Astrocyte (in vitro differentiated cells and primary cell): ENCODE measurements at places on chromosomes 2 and 18. TPM values are rescaled to one million over a fixed set of nuclear protein-coding genes. Genes with fewer than 3 reads are reported as not detected.

DNA sequence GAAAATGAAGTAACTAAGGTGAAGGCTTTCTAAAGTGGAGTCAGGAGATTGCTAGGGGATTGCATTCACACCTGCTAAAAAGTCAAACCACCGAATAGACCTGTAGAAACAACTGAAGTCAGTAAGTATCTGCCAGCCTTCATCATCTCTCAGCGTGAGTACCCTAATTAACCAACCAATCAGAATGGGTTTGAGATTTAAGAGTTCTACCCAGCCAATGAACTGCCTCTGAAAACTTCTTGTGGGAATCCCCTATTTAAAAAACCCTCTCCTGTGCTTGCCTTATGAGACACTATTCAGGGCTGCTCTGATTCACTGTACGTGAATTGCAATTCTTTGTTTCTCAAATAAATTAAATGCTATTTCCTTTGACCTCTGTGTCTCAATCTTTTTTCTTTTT is 3.4 kb upstream of the FAM161A start:
- no peak overlapping the region for H3K27ac ChIP-seq
- no peak overlapping the region for H3K4me3 ChIP-seq
- DNase-seq: no peak
- no peaks in the 10 kb centered on the region for H3K27me3 ChIP-seq
- peaks cover 15% of the 10 kb centered on the region for H3K4me1 ChIP-seq
- no peaks in the 10 kb centered on the region for H3K36me3 ChIP-seq

GRCh38 chr2:98376996-98377395 is 30.7 kb downstream of the CNGA3 start:
- peaks cover 11% of the 10 kb centered on the region for H3K27me3 ChIP-seq
- no peak overlapping the region for H3K4me3 ChIP-seq

DNA sequence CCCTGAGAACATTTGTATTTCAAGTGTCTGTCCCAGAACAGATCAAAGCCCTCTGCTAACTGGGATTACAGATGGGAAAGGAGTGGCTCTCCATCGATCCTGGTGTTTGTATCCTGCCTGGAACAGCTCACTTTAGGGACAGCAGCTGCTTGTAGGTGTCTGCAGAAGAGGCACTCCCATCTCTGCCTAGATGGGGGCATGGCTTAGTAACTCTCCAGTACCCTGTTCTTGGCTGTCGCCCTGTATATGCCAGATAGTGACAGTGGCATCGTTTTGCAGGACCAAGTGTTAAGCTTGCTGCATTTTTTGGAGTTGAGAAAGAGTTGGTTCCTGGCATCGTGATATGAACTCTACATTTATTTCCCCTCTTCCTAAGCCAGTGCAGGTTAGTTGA is 189.9 kb downstream of the SH3RF3 start:
- peaks cover 30% of the 10 kb centered on the region for H3K4me1 ChIP-seq
- H3K27ac ChIP-seq: peak overlapping the region; percentile 32
- H3K27me3 ChIP-seq: peaks cover 2% of the 10 kb centered on the region
- no peaks in the 10 kb centered on the region for H3K36me3 ChIP-seq
- no peak for DNase-seq

DNA sequence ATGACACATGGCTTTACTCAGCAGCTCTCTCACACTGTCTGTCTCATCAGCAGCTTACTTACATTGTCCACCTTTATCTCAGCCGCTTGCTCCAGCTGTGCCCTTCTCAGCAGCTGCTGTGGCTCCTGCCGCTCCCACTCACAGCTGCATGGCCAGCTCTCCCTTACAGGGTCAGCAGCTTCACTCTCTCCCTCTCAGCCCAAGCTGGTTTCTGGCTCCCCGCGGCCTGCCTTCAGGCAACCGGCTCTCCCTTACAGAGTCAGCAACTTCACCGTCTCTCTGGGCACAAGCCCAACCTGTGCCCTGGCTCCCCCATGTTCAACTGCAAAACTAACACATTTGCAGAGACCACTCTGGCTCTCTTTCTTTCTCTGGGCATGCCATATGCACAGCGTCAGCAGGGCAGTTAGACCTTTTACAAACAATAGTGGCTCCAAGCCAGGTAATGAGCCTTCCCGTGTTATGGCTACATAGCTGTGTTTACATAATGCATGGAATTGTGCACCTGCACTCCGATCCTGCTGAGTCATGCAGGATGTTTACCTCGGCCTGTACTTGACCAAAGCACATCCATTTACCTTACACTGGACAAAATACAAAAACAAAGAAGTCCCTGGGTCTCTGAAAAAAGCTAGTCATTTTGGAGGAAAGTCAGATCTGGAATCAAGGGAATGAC is 167.3 kb downstream of the DOK6 start:
- H3K27ac ChIP-seq: no peak overlapping the region
- no peak overlapping the region for H3K4me3 ChIP-seq
- no peaks in the 10 kb centered on the region for H3K36me3 ChIP-seq
- no peak for DNase-seq
- no peaks in the 10 kb centered on the region for H3K27me3 ChIP-seq
- H3K4me1 ChIP-seq: no peaks in the 10 kb centered on the region

GRCh38 chr18:59661891-59662701 is 35.1 kb downstream of the CCBE1 start:
- DNase-seq: peak; percentile 58
- no peaks in the 10 kb centered on the region for H3K4me1 ChIP-seq
- no peak overlapping the region for H3K27ac ChIP-seq
- no peaks in the 10 kb centered on the region for H3K27me3 ChIP-seq
- H3K36me3 ChIP-seq: no peaks in the 10 kb centered on the region

GRCh38 chr2:149679286-149679685 is 91.7 kb upstream of the MMADHC start:
- H3K27me3 ChIP-seq: no peaks in the 10 kb centered on the region
- no peaks in the 10 kb centered on the region for H3K36me3 ChIP-seq
- DNase-seq: peak; percentile 49
- no peaks in the 10 kb centered on the region for H3K4me1 ChIP-seq

DNA sequence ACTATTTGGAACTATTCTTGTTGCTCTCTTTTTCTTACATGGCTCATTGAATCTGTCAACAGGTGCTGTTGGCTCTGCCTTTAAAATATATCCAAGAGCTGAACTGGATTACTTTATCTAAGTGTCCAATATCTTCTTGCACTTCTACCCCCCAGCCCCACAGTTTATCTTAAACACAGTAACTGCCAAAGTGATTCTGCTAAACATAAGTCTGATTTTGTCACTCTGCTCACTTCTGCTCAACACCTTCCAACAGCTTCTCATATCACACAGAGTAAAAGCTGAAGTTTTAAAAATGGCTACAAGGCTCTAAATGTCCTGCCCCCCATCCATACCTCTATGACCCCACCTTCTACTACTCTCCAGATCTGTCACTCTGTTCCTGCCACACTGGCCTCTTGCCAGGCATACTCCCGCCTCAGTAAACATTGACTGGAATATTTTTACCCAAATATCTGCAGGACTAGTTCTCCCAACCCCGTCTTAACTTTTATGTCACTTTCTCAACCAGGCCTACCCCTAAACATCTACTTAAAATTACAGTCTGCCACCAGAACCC is 130.7 kb downstream of the CCDC148 start:
- H3K4me1 ChIP-seq: no peaks in the 10 kb centered on the region
- H3K27ac ChIP-seq: no peak overlapping the region
- no peak for DNase-seq
- H3K27me3 ChIP-seq: no peaks in the 10 kb centered on the region

- H3K27me3 ChIP-seq: peaks cover 11% of the 10 kb centered on the region
- no peaks in the 10 kb centered on the region for H3K36me3 ChIP-seq
- H3K4me1 ChIP-seq: no peaks in the 10 kb centered on the region
- no peak for DNase-seq
Observed at GRCh38 chr2:70651727-70652126, 98.1 kb upstream of the TGFA start.

GRCh38 chr2:11370377-11371091 is 26.1 kb upstream of the ROCK2 start:
- peaks cover 13% of the 10 kb centered on the region for H3K4me1 ChIP-seq
- no peak overlapping the region for H3K27ac ChIP-seq
- no peaks in the 10 kb centered on the region for H3K36me3 ChIP-seq
- H3K4me3 ChIP-seq: no peak overlapping the region
- DNase-seq: no peak

DNA sequence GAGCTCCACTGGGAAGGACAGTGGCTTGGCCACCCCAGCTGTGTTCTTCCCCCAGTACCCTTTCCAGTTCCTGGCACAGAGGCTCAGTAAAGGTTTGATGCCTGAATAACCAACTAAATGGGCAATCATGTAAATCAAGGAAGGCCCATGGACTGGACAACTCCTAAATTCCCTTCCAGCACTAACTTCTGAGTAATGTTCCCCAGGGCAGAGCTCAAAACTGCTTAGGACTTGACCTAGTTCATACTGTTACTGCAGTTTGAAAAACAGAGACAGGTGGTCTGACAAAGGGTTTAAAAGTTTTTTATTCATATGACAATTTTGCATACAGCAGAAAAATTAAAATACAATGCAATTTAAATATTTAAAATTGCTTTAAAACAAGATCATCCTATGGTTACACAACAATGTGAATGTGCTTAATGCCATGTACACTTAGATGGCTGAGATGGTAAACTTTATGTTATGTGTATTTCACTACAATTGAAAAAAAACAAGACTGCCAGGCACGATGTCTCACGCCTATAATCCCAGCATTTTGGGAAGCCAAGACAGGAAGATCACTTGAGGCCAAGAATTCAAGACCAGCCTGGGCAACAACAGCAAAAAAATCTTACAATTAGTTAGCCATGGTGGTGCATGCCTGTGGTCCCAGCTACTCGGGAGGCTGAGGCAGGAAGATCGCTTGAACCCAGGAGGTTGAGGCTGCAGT is 26.2 kb downstream of the PCBP1 start:
- H3K36me3 ChIP-seq: no peaks in the 10 kb centered on the region
- no peak overlapping the region for H3K27ac ChIP-seq
- no peak overlapping the region for H3K4me3 ChIP-seq

- no peak overlapping the region for H3K4me3 ChIP-seq
- no peak for DNase-seq
- no peaks in the 10 kb centered on the region for H3K36me3 ChIP-seq
- no peaks in the 10 kb centered on the region for H3K27me3 ChIP-seq
Observed at GRCh38 chr18:35936951-35937350, 35.5 kb upstream of the RMP24 start.

- no peak overlapping the region for H3K4me3 ChIP-seq
- no peak for DNase-seq
- no peak overlapping the region for H3K27ac ChIP-seq
- H3K4me1 ChIP-seq: peaks cover 31% of the 10 kb centered on the region
Observed at GRCh38 chr2:225738735-225739134, 339.2 kb downstream of the NYAP2 start.

GRCh38 chr18:35991696-35992095 is 19.2 kb downstream of the RMP24 start:
- H3K36me3 ChIP-seq: peaks cover 3% of the 10 kb centered on the region
- no peak overlapping the region for H3K27ac ChIP-seq
- no peak for DNase-seq
- H3K4me3 ChIP-seq: no peak overlapping the region

- no peaks in the 10 kb centered on the region for H3K36me3 ChIP-seq
- no peaks in the 10 kb centered on the region for H3K4me1 ChIP-seq
- no peaks in the 10 kb centered on the region for H3K27me3 ChIP-seq
Observed at GRCh38 chr18:49112031-49112430, 161.3 kb upstream of the SMAD7 start.

DNA sequence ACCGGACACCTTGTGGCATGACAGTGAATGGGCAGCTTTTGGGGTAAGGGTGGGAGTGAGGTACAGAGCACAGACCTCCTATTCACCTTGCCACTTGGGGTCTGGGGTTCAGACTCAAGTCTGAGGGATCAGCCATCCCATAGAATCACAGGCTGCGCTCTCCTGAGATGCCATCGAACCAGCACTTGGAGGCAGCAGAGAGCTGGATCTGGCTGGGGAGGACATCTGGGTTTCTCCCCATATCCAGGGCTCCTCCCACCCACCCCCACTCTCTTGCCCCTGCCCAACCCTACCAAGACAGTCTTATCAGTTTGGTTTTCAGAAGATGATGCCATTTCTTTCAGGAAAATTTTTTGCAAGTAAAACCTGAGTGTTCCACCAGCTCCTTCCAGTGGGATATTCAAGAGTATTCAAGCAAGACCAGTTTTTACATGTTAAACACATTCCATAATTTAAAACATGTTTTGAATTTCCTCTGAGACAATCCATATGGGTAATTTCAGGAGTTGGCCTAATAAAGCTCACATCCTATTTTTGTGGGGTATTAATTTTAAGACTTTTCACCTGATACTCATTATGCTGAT is 29.2 kb upstream of the TEX44 start:
- H3K4me1 ChIP-seq: no peaks in the 10 kb centered on the region
- peaks cover 3% of the 10 kb centered on the region for H3K27me3 ChIP-seq
- peak; percentile 29 for DNase-seq
- no peak overlapping the region for H3K4me3 ChIP-seq

GRCh38 chr18:21682371-21683051 is 22.1 kb downstream of the ABHD3 start:
- peak overlapping the region; percentile 62 for H3K4me3 ChIP-seq
- H3K27me3 ChIP-seq: no peaks in the 10 kb centered on the region
- H3K4me1 ChIP-seq: no peaks in the 10 kb centered on the region
- no peaks in the 10 kb centered on the region for H3K36me3 ChIP-seq
- H3K27ac ChIP-seq: peak overlapping the region; percentile 29

DNA sequence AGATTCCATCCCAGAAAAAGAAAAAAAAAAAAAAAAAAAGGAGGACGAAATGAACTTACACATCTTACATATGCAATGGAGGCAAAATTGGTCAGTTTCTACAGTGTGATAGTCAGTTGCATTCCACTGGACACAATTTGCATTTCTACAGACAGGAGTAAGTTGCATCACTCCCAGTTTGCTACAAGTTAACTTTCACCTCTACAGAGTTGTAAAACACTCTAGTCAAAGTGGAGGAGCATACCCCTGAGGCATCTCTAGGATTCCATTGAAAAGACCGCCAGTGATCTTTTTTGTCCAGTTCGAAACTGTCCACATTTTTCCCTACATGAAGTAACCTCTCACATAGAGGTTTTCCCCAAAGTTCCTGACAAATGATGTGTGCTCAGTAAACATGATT is 202.8 kb downstream of the VAPA start:
- H3K36me3 ChIP-seq: no peaks in the 10 kb centered on the region
- no peaks in the 10 kb centered on the region for H3K27me3 ChIP-seq
- peaks cover under 1% of the 10 kb centered on the region for H3K4me1 ChIP-seq
- no peak overlapping the region for H3K27ac ChIP-seq
- H3K4me3 ChIP-seq: no peak overlapping the region

GRCh38 chr2:198117406-198118041 is 313.1 kb downstream of the PLCL1 start:
- DNase-seq: no peak
- no peak overlapping the region for H3K4me3 ChIP-seq
- no peaks in the 10 kb centered on the region for H3K36me3 ChIP-seq
- no peaks in the 10 kb centered on the region for H3K4me1 ChIP-seq
- no peak overlapping the region for H3K27ac ChIP-seq

DNA sequence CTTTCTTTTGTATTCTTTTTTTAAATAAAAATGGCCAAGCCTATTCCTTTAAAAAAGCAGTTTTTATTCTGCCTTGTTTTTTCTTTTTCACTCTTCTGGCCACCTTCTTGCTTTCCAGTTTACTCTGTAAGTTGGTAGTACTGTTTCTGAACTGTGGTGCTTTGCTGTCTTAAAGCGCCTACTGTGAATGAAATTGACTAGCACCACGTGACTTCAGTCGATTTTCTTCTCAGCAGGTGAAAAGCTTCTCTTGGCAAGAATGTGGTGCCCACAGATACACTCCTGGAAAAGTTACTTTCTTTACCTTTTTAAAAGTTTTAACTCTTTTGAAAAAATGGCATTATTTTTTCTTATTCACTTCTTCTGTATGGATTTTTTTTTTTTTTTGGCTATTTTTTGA is 32.4 kb downstream of the DYNC1I2 start:
- no peak for DNase-seq
- peaks cover 6% of the 10 kb centered on the region for H3K4me1 ChIP-seq
- H3K27ac ChIP-seq: no peak overlapping the region

Gene RHBDD1
- total RNA-seq: 30.2 and 31.3 TPM in 2 replicates

Gene ERMN
- 0.14 and 0.82 TPM in 2 replicates for total RNA-seq

Gene SULT1C4
- total RNA-seq: 1.1 and 1.8 TPM in 2 replicates

Gene TMEM178A
- total RNA-seq: 28.7 and 41.6 TPM in 2 replicates

Gene MPP4
- 1.0 and 2.9 TPM in 2 replicates for total RNA-seq

Gene LYG1
- total RNA-seq: 1.1 and 1.3 TPM in 2 replicates
